ENCODE measurements at places on chromosomes 16 and 17.

- no peak for DNase-seq
Observed at GRCh38 chr17:71501711-71502110, 619.1 kb upstream of the SOX9 start.

GRCh38 chr16:22120440-22120839 is 28.1 kb downstream of the VWA3A start:
- no peak for DNase-seq

DNA sequence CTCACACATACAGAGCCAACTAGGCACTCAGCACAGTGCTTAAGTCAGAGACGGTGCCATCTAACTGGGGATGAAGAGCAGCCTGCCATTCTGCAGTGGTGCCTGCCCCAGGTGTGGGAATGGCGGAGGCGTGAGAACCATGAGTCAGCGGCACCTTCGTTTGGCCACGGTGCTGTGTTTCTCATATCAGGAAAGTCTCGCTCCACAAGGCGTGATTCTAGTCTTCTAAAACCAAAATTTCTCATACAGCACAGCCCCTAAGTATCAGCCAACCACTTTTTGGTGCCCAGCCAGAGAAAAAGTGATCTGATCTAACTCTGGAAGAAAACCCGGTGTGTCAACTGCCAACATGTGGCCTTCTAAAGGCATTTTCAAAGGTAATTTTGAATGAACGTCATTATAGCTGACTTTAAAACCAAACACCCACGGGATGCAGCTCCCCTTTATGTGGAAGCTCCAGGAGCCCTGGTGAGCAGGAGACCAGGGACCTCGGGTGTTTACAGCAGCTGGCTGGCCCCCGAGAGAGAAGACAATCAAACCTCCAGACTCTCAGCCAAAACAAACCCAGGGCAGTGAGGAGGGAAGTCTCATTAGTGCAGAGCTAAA is 54.6 kb downstream of the ABCC12 start:
- no peak for DNase-seq

GRCh38 chr17:34556931-34557330 is 22.5 kb upstream of the TMEM132E start:
- no peak for DNase-seq

DNA sequence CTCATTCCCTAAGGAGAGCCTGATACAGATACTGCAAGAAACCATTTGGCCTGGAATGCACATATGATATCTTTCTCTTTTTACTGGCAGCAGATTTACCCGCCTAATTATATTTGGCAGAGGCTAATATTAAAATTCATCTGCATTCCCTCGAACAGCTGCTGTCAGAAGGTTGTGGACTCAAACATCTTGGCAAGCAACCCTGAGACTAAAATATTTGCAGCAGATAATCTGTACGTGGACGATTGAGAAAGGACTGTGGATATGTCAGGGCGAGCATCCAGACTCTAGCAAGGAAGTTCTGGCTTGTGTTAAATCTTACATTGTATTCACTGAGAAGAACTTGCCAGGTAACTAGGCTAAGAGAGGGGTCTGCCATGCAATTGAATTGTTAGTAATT is 65.2 kb downstream of the SNX20 start:
- DNase-seq: no peak

- peak; percentile 14 for DNase-seq
Observed at GRCh38 chr17:68006797-68007196, 10.5 kb upstream of the C17orf58 start.

DNA sequence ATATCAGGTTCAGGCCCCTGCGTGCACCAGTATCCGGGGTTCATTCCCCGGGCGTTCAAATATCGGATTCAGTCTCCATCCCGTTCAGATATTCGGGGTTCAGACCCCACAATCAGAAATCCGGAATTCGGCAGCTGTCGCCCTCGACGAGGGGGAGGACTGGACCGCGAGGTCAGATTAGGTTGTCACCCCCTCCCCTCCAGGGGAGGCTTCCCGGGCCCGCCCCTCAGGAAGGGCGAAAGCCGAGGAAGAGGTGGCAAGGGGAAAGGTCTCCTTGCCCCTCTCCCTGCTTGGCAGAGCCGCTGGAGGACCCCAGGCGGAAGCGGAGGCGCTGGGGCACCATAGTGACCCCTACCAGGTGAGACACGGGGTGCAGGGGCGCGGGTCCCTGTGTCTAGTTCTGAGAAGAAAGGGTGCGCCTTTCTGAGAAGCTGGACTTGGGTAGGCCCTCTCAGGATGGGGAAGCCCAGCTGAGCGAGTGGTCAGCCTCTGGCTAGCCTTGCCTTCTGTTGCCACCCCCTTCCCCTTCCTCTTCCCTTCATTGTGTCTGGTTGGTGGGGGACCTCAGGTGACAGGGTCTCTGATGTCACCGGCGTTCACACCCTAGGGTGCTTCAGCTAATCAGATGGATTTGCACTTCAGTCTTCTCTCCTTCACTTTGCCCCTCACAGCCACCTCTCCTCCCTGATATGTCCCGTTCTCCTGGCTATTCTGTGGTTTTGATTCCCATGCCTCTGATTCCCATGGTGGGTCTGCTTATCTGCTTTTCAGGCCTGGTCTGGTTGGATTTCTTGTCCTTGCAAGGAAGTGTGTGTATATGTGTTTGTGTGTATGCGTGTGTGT is 844 bp downstream of the TAOK2 start:
- DNase-seq: peak; percentile 23

GRCh38 chr17:50565402-50566350 is 5.2 kb downstream of the CACNA1G start:
- DNase-seq: peak; percentile 38

GRCh38 chr17:8192070-8192815 is 2.3 kb upstream of the BORCS6 start:
- peak; percentile 77 for DNase-seq

- DNase-seq: no peak
Observed at GRCh38 chr17:7742729-7743128, 25.2 kb downstream of the DNAH2 start.

DNA sequence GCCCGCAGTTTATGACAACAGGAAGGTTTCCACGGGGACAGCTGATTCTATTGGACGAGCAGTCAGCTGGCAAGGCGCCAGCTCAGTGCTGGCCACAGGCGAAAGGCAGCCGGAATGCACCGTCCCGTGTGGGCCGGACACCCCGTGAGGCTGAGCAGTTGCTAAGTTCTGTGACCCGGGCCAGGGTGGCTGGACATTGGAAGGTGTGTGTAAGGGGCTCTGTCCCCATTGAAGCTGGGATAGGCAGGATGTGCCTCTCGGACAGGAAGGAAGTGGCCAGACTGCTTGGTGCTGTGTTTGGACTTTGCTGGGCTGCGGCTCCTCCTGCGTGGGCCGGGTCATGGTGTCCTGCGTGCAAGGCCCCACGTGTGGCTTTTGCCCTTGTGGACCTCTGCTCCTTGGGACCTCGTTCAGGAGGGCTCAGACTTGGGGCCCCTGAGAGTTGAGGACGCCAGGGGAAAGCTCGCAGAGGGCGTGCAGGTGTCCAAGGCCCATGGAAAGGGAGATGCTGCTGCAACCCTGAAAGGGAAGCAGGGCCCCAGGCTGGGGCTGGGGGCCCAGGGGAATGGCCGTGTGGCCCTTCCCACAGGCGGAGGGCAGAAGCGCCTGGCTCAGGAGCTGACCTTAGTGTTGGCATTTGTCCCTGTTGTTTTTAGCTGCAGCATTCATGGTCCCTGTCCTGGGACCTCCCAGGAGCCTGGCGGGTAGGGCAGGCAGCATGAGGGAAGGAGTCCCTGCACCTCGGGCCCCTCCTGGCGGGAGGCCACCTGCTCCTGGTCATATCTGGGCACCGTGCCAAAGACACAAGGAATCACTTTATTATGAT is 10.0 kb downstream of the BAIAP2 start:
- DNase-seq: peak; percentile 84

DNA sequence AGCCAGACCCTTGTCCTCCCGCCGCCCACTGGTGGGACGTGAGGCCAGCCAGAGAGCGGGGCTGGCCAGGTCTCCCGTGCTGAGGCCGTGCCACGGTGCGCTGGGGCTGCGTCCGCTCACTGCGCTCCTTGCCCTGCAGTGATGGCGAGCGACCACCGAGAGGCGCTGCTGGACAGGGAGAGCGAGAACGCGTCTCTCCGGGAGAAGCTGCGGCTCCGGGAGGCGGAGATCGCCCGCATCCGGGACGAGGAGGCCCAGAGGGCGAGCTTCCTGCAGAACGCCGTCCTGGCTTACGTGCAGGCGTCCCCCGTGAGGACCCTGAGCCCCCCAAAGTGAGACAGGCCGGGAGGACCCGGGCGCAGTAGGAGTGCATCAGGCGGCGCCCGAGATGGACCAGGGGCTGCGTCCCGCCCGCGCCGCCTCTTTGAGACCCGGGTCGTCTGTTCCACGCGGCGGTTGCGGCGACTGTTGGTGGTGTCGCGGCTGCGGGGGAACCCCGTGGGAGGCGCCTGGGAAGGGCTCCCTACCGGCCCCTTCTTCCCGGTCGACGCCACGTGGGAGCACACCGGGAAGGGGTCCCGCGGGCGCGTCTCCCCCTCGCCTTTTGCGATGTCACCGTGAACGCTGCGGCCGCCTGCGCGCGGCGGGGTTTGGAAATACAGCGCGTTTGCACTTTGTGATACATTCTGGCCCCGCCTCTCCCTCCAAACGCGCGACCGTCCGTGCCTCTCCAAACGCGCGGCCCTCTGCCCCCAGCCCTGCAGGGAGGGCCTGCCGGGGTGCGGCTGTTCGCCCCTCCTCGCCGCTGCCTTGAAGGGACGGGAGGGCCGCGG is 792 bp upstream of the RAC3 start:
- DNase-seq: peak; percentile 90

GRCh38 chr17:64621772-64622171 is 40.3 kb downstream of the SMURF2 start:
- DNase-seq: no peak

DNA sequence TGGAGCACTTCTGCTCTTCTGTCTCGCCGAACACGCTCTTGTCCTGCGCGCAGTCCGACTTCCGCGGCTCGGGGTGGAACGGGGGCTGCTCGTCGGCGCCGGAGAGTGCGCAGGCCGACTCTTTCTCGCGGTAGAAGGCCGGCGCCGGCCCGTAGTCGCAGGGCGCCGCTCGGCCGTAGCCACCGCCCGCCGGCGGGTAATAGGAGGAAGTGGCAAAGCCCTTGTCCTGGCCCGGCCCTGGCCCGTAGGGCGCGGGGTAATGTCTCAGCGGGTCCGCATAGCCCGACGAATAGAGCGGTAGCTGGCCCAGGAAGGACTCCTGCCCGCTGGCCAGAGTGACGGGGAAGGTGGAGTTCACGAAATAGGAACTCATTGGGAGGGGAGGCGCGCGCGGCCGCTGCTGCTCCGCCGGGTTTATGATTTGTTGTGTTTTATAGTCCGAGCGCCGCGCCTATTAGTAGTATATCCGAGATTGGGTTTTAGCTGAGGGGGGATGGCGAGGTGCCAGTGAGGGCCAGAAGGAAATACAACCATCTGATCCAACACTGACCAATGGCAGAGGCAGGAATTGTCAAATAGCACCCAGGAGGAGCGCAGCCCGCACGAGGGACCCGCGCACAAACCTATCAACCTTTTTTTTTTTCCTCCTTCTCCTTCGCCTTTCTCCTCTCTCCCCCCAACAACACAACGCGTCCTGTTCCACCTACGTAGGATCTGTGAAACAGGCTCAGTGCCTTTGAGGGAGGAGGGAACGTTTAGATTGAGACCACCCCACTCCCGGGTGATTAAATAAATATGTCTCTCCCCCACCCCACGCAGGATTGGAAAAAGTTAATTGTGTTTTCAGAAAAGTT is 4.4 kb upstream of the HOXB5 start:
- peak; percentile 68 for DNase-seq

DNA sequence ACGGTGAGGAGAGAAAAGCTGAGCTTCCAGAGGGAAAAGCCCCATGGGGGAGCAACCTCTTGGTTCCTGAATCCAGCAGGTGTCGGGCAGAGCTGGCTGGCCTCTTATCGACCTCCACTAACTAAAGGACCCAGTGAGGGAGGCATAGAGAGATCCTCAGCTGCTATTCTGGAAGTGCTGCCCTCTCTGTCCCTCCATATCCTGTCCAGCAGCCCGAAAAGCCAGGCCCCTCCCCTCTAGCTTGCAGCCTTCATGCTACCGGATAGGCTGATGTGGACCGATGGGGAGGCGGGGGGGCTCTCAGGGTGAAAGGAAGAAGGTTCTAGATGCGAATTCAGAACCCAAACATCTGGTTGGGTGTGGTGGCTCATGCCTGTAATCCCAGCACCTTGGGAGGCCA is 24.9 kb downstream of the MXRA7 start:
- no peak for DNase-seq
